ENCODE measurements at places on chromosomes 16 and 17.

GRCh38 chr17:50312308-50312707 lies 33.6 kb upstream of the XYLT2 start:
- DNase-seq, result no peak

- DNase-seq, result no peak
These were observed 58.5 kb downstream of the ADAMTS18 start for GRCh38 chr16:77376358-77376757.

DNA sequence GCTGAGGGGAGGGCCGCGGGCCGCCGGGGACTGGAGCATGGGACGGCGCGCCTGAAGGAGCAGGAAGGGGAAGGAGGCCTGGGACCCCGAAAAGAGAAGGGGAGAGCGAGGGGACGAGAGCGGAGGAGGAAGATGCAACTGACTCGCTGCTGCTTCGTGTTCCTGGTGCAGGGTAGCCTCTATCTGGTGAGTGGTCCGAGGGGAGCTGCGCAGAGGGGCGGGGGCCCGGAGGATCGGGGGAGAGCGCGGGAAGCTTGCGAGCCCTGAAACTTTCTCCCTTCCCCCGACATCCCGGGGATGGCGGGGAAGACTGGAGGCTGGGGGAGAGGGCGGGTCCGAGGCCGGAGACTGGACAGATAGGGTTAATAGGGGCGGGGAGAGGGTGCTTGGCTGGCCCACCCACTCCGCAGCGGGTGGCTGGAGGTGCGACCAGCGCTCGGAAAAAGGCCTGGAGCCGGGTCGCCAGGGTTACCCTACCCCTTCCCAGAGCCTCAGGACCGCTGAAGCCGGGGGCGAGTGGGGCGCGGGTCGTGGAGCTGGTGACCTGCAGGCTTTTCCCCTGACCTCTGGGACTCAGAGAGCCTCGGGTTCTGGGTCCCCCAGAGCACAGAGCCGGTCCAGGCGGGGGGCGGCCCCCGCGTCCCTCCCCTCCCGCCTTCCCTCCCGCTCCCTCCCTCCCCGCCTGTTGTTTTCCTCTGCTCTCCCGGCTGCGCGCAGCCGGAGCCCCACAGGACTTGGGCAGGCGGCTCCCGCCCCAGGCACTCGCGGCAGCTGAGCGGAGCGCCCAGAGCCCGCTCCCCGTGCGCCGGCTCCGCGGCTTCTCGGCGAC lies 631 bp downstream of the NXPH3 start:
- peak; percentile 77 for DNase-seq

DNA sequence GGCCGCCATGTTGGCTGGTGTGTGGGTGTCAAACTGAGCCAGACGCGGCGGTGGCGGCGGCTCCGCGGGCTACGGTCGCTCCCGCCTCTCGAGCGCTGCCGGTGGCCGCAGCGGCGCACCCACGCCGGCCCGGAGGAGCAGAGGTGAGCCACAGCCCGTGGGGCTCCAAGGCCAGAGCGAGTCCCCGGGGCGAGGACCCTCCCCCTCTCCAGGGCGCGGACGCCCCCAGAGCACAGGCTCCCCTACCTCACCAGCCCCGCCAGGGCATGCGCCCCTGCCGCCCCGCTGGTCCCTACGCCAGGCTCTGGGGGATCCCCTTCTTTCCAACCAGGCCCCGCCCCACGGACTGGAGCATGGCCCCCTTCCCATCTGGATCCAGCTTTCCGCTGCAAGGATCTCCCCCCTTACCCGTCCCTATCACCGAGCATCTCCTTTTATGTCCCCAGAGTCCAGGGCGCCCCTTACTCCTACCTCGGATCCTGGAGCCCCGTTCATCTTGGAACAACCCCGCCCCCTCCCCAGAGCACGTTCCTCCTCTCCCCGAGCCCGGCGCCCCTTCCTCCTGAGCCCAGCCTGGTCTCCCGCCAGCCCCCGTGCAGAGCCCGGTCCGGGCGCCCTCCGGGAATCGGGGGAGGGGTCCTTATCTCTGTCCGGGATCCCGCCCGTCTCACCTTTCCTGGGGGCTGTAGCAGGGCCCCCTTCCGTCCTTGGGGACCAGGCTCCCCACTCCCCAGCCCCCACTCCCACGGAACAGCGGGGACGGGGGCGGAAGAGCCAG lies 412 bp downstream of the EPN2 start:
- no peak for DNase-seq

Measured in hepatic stellate cell (primary cell).